ELF-1 (cell line): ENCODE measurements at places on chromosomes 5 and 9.

DNA sequence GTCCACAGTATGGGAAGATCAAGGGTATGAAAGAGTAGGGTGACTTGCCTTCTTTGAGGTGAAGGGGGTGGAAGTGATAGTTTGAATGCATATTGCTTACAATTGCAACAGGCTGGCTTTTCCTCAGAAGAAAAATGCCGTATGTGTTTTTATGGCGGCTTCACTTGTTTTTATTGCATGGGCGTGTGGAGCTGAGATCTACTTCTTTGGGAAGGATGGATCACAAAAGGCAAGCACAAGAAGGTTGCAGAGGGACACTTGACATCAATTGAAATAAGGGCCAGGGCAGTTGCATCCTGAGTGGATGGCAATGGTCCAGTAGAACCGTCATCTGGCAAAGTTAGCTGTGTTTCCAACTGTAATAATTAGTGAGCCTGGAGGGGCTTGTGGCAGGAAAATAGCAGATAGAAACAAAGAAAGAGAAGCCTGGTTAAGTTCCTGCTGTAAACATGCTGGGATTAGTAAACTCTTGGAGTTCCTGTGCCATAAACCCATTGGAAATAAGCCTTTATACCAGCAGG is 138.4 kb downstream of the NTRK2 start:
- no peak for DNase-seq

DNA sequence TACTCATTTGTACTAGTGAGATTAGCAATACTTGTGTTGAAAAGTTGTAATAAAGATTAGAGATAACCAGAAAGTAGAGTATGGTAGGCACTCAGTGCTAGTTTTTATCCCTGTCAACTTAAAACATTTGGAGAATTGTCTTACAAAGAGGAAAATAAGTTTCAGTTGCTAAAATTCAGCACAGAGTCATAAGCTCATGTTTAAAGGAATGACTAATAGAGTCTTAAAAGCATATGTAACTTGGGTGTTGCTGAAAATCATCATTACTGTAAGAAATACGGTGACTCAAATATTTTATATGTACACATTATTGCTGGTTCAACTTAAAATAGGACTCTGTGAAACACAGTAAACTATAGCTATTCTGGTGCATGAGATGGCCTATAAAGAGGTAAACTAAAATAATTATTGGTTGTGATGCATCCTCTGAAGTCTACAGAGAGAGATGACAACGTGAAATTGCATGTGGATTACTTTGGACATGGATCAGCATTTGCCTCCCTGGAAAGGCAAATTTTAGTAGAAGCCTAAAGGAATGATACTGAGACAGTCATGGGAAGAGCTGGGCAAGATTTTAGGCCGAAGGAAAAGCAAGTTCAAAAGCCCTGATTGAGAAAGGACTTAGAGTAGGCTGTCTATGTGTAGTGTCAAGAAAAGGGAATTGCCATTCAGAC is 34.6 kb downstream of the SGCD start:
- DNase-seq: no peak

- DNase-seq: no peak
These were observed 236.5 kb downstream of the DMRTA1 start for GRCh38 chr9:22682961-22683699.

GRCh38 chr5:117359895-117360294 is 785.3 kb upstream of the SEMA6A start:
- no peak for DNase-seq

- no peak for DNase-seq
These were observed 33.1 kb upstream of the TRIM32 start for GRCh38 chr9:116654059-116654355.

- DNase-seq: no peak
These were observed 12.3 kb downstream of the MAST4 start for GRCh38 chr5:66608501-66608900.

DNA sequence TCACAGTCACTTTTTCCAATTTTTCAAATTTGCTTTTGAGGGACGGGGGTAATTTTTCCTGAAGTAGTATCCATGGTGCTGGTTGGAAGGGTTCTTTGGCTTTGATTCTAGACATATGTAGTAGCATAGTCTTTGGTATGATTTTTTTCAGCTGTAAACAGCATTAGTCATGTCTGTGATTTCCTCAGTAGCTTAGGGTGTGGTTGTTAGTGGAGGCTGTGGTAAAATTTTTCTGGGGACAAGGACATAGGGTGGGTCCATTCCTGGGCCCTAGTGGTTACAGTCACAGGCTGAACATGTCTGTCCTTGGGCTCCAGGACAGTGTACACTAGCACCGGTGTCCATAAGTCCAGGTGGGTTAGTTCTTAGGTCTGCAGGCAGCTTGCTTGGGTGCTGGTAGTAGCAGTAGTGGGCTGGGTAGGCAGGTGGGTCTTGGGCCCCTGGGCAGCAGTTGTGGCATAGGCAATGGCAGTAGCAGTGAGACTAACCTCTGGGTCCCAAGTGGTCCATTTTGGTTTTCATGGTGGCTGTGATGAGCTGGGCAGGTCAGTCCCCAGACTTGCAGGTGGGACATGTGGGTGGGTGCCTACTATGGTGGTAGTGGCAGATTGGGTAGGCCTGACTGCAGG is 100.0 kb upstream of the CXCL14 start:
- DNase-seq: no peak
